ENCODE measurements at places on chromosomes 11 and 22.

GRCh38 chr11:214083-214482 is 6.6 kb downstream of the RIC8A start:
- H3K4me3 ChIP-seq = no peak overlapping the region
- no peaks in the 10 kb centered on the region for H3K27me3 ChIP-seq
- H3K36me3 ChIP-seq = peaks cover 7% of the 10 kb centered on the region
- no peak overlapping the region for H3K27ac ChIP-seq

GRCh38 chr11:23767576-23767975 is 729.3 kb upstream of the LUZP2 start:
- no peak for DNase-seq
- H3K27me3 ChIP-seq = no peaks in the 10 kb centered on the region
- H3K36me3 ChIP-seq = no peaks in the 10 kb centered on the region
- no peaks in the 10 kb centered on the region for H3K4me1 ChIP-seq

DNA sequence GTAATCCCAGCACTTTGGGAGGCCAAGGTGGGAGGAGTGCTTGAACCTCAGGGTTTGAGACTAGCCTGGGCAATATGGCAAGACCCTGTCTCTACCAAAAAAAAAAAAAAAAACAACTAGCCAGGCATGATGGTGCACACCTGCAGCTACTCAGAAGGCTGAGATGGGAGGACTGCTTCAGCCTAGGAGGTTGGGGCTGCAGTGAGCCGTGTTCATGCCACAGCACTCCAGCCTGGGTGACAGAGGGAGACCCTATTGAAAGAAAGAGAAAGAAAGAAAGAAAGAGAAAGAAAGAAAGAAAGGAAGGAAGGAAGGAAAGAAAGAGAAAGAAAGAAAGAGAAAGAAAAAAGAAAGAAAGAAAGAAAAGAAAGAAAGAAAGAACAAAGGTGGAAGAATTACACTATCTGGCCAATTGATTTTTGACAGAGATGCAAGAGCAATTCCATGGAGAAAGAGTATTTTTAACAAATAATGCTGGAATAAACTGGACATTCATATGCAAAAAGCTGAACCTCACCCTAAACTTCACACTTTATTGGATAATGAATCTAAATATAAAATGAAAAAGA is 33.9 kb upstream of the SLC25A1 start:
- H3K27me3 ChIP-seq = no peaks in the 10 kb centered on the region
- H3K4me1 ChIP-seq = no peaks in the 10 kb centered on the region
- H3K36me3 ChIP-seq = no peaks in the 10 kb centered on the region
- H3K4me3 ChIP-seq = no peak overlapping the region
- no peak overlapping the region for H3K27ac ChIP-seq

DNA sequence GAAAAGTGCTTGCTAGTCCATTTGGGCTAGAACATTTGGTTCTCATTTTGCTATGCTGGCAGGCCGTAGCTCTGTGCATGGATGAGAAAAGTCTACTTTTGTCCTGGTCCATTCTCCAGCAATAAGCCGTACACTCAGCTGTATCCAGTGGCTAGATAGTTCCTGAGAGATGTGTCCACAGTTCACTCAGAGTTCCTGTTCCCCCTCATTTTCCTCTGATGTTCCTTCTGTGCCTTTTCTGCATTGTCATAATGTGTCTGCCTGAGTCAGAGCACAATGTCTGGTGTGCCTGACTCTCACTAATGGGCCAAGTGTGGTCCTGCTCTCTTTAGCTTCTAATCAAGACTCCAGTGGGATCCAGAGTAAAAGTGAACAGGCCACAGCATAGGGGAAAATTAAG is 215.7 kb upstream of the CTSC start:
- H3K27ac ChIP-seq = no peak overlapping the region
- H3K36me3 ChIP-seq = no peaks in the 10 kb centered on the region
- no peak for DNase-seq
- H3K4me1 ChIP-seq = peaks cover 17% of the 10 kb centered on the region

- no peaks in the 10 kb centered on the region for H3K27me3 ChIP-seq
- peak within 1 kb of the TSS; percentile 94 for H3K27ac ChIP-seq
- H3K4me1 ChIP-seq = peaks cover 22% of the 10 kb centered on the region
- peaks cover 7% of the 10 kb centered on the region for H3K36me3 ChIP-seq
These were observed at the start of gene APOL6 for GRCh38 chr22:35648066-35649025. TSS of gene APOL6 (plus strand) at chr22:35648446. CDS start at chr22:35656426, 7,980 bp downstream.

GRCh38 chr22:44668190-44668885 is 33.7 kb upstream of the PRR5 start:
- peak overlapping the region; percentile 67 for H3K4me3 ChIP-seq
- H3K36me3 ChIP-seq = no peaks in the 10 kb centered on the region
- H3K4me1 ChIP-seq = peaks cover 23% of the 10 kb centered on the region
- H3K27ac ChIP-seq = peak overlapping the region; percentile 61
- no peak for DNase-seq

GRCh38 chr22:23906641-23907040 is 12.5 kb downstream of the MIF start:
- no peaks in the 10 kb centered on the region for H3K4me1 ChIP-seq
- H3K27me3 ChIP-seq = no peaks in the 10 kb centered on the region
- H3K4me3 ChIP-seq = no peak overlapping the region

- no peak overlapping the region for H3K27ac ChIP-seq
- H3K4me1 ChIP-seq = no peaks in the 10 kb centered on the region
- no peaks in the 10 kb centered on the region for H3K36me3 ChIP-seq
These were observed 170.1 kb downstream of the GRIK4 start for GRCh38 chr11:120681434-120682331.

DNA sequence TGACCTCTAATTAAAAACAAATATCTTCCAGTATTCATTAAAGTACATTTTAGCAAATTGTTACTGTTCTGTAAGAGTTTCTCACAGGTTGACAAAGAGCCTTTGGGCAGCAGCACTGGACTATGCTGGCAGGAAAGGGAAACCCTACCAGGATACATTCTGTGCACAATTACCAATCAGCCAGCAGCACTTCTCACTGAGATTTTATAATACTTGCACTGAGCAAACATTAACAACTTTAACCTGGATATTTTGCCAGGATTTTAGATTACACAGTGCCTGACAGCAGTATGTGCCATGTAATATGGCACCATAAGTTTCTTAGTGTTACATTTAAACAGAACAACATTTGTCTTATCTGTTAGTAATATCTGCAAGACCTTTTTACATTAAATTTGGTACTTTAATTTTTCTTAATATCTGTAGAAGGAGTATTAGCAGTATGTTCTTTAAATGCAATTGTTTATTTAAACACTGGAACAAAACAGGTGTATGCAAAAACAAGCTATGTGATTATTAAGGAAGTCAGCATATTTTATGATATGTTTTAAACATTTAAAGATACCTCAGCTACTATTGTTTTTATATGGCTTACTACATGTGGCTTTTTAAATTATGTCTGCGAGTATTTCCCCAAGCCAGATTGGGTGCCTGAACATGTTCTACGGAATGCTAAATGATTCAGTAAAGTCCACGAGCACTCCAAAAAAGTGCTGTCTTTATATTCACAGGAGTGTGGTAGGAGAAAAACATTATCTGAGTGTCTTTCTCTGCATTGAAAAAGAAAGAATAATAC is 699.0 kb upstream of the LUZP2 start:
- no peaks in the 10 kb centered on the region for H3K27me3 ChIP-seq
- H3K36me3 ChIP-seq = no peaks in the 10 kb centered on the region
- H3K27ac ChIP-seq = no peak overlapping the region
- H3K4me1 ChIP-seq = no peaks in the 10 kb centered on the region
- DNase-seq = no peak
- H3K4me3 ChIP-seq = no peak overlapping the region

GRCh38 chr11:8309311-8309710 is 45.6 kb upstream of the LMO1 start:
- no peak overlapping the region for H3K27ac ChIP-seq
- H3K4me1 ChIP-seq = no peaks in the 10 kb centered on the region
- no peaks in the 10 kb centered on the region for H3K27me3 ChIP-seq
- no peak for DNase-seq

DNA sequence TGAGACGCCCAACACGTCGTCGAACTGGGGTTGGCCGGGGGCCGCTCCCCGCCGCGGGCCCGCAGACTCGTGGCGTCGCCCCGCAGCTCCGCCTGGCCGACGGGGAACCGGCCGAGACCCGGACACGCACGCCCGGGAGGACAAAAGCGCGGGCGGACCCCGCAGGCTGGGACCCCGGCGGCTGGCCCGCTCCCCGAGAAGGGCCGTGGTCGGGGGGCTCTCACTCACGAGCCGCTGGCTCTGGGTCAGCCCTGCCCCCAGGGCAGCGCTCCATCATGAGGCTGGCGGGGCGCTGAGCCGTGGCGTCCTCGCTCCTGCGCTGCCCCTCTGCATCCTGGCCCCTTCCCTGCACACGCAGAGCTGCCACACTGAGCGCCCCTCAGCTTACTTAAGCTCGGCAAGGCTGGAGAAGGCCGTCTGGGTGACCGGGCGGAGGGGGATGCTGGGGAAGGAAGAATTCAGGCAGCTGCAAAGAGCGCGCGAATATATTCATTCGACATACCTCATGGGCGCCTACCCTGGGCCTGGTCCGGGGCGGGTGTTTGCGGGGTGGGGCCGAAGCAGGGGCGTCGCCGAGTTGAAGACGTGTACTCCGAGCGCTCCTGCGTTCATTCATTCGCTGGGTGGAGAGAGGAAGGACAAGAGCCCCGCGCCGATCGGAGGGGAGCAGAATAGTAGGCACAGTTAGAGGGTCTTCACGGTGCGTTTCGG is 579 bp upstream of the CYB5R2 start:
- no peaks in the 10 kb centered on the region for H3K27me3 ChIP-seq
- no peaks in the 10 kb centered on the region for H3K36me3 ChIP-seq
- DNase-seq = no peak
- H3K4me3 ChIP-seq = peak overlapping the region; percentile 84

DNA sequence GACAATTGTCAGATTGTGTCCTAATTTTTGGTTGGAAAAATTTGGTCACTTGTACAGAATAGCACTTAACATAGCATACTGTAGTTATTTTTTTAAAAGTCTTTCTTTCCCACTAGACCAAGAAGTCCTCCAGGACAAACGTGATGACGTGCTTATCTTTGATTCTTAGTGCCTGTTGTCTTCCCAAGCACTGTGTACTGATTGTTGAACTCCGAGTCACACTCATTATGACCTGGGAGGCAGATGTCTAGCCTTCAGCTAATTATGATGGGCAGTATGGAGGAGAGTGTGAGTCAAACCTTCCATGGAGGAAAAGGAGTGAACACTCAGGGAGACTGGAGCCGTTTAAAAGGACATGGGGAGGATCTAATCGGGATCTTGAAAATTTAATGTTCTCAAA is 119.8 kb downstream of the SPON1 start:
- no peak overlapping the region for H3K27ac ChIP-seq
- H3K4me3 ChIP-seq = no peak overlapping the region
- DNase-seq = no peak
- no peaks in the 10 kb centered on the region for H3K27me3 ChIP-seq
- no peaks in the 10 kb centered on the region for H3K36me3 ChIP-seq
- no peaks in the 10 kb centered on the region for H3K4me1 ChIP-seq

DNA sequence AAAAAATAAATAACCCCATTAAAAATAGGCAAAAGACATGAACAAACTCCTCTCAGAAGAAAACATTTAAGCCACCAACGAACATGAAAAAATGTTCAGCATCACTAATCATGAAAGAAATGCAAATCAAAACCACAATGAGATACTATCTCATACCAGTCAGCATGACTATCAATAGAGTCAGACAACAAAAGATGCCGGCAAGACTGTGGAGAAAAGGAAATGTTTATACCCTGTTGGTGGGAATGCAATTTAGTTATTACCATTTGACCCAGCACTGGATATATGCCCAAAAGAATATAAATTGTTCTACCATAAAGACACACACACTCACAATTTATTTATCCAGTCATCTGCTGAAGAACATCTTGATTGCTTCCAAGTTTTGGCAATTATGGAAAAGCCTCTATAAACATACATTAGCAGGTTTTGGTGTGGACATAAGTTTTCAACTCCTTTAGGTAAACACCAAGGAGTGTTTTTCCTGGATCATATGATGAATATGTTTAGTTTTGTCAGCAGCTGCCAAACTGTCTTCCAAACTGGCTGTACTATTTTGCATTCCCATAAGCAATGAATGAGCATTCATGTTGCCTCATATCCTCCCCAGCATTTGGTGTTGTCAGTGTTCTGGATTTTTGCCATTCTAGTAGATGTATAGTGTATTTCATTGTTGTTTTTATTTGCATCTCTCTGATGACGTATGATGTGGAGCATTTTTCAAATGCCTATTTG is 28.0 kb downstream of the OR8D1 start:
- no peak for DNase-seq
- H3K27me3 ChIP-seq = no peaks in the 10 kb centered on the region
- H3K4me3 ChIP-seq = no peak overlapping the region
- H3K27ac ChIP-seq = no peak overlapping the region
- H3K4me1 ChIP-seq = no peaks in the 10 kb centered on the region
- no peaks in the 10 kb centered on the region for H3K36me3 ChIP-seq

GRCh38 chr22:28581016-28581415 is 98.6 kb downstream of the TTC28 start:
- no peaks in the 10 kb centered on the region for H3K36me3 ChIP-seq
- no peak overlapping the region for H3K4me3 ChIP-seq
- no peaks in the 10 kb centered on the region for H3K27me3 ChIP-seq
- DNase-seq = no peak
- no peak overlapping the region for H3K27ac ChIP-seq

GRCh38 chr22:47175151-47176025 is 412.9 kb downstream of the TBC1D22A start:
- no peak overlapping the region for H3K4me3 ChIP-seq
- no peaks in the 10 kb centered on the region for H3K27me3 ChIP-seq
- H3K36me3 ChIP-seq = no peaks in the 10 kb centered on the region
- DNase-seq = peak; percentile 8
- H3K27ac ChIP-seq = no peak overlapping the region

- no peaks in the 10 kb centered on the region for H3K36me3 ChIP-seq
- no peak for DNase-seq
- peaks cover 31% of the 10 kb centered on the region for H3K27me3 ChIP-seq
- H3K27ac ChIP-seq = no peak overlapping the region
These were observed 110.0 kb downstream of the OSBP2 start for GRCh38 chr22:30804626-30805025.

DNA sequence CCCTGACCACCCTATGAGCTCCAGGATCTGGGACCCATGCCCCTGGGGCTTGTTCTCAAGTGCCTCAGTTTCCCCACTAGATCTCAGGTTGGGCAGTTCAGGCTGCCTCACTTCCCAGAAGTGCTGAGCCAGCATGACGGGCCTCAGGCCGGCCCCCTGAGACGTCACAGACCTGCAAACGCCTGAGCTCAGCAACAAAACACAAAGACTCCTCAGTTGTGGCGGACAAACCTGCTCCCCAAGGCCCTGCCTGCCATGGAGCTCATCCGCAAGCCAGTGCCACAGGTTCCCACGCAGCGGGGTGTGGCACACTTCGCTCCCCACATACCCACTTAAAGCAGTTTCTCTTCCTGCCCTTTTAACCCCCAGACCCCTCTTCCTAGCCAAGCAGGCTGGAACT is 45.2 kb downstream of the NECTIN1 start:
- H3K27me3 ChIP-seq = no peaks in the 10 kb centered on the region
- DNase-seq = no peak
- H3K36me3 ChIP-seq = no peaks in the 10 kb centered on the region
- H3K4me3 ChIP-seq = no peak overlapping the region
- no peaks in the 10 kb centered on the region for H3K4me1 ChIP-seq
